ENCODE measurements at places on chromosomes 3 and 15.

DNA sequence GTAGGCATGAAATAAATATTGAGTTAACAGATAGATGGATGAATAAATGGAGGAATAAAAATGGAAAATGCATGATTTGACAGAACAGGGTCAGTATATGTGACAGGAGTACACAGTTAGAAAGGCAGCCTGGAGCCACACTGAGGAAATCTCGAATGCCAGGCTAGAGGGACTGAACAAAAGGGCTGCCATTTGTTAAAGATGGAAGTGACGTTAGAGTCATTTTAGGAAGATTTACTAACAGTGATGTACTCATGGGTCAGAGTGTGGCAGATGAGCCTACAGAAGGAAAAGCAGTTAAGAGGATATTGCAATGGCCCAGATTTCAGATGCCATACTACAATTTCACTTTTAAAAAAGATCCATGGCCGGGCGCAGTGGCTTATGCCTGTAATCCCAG lies 7.4 kb upstream of the TMPRSS7 start:
- no peak for DNase-seq

- DNase-seq, result no peak
These were observed 158.4 kb downstream of the FHIT start for GRCh38 chr3:61092870-61093269.

DNA sequence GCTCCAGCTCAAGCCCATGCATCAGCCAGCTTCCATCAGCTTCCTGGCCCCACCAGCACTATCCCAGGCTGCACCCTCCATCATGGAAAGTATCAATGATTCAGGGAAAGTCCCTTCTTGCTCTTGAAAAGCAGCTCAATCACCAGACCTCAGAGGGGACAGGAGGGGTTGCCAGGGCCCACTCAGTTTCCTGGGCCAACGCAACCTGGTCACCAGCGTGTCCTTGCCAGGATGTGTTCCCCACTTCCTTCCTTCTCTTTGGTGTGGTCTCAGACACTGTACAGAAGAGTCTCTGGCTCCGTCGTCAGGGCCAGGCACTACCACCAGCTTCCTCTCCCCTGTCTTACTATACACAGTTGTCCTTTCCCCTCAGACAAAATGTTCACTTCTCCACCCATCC lies 3.0 kb downstream of the HDC start:
- DNase-seq, result no peak

GRCh38 chr15:85667491-85668424 lies 127.0 kb downstream of the KLHL25 start:
- DNase-seq, result no peak

DNA sequence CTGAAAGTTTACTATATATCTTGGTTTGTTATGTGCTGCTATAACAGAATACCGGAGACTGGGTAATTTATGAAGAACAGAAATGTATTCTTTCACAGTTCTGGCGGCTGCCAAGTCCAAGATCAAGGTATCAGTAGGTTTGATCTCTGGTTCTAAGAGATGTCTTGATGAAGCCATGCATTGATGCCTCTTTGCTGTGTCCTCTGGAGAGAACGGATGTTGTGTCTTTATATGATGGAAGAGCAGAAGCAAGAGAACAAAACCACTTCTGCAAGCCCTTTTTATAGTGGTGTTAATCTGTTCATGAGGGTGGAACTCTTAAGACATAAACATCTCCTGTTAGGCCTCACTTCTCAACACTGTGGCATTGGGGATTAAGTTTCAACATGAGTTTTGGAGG lies 62.7 kb downstream of the TCF12 start:
- no peak for DNase-seq

DNA sequence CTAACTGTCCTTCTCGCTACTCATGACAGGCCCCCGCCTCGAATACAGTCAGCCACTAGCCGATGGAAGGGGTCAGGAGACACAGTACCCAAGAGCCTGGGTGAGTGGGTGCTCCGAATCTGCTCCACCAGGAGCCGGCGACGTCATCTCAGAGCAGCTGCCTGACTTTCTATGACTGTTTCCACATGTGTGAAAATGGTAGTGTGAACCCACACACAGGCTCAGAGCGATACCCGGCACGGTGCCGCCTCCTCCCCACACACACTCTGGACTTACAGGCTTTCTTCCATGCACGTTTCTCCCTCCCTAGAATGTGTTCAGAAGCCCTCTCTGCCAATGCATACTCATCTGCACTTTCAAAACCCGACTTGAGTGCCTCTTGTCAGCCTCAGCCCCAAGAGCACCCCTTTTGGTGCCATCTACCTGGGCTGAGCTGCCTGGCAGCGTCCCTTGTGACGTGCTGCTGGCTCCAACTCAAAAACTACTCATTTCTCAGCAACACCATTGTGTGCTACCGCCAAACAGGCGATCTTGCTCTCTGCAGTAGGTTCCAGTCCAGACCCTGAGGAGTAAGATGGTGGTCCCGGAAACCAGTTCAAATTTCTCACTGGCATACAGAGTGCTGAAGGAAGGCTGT lies 29.7 kb downstream of the VGLL4 start:
- no peak for DNase-seq

DNA sequence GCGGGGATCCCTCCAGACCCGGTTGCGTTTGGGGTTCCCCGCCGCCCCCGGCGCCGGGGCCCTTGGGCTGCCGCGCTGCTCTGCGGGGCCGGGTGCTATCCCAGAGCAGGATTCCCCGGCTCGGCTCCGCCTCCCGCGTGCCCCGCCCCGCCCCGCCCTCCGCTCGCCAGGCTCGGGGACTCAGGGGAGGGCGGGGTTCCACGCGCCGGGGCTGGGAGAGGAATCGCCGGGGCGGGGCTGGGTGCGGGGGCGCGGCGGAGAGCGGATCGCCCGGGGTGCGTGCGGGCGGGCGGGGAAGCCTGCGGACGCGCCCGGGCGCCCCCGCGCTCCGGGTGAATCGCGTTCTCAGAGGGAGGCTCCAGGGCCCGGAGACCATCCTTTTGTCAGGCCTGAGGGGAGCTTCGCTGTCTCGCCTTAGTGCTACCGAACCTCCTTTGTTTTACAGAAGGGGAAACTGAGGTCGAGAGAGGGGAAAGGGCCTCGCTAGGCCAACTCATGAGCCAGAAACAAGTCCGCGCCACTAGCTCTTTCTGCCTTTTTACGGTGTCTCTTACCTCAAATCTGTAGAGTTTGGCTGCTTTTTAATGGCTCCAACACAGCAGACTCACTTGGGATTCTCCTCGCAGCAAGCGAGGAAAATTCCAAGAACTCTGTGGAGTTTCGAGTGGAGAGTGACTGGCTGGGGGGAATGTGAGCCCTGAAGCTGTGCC lies at the start of gene TMEM158:
Gene TMEM158, minus strand, starts transcription at position 82 of the 710 bp plus-strand sequence. CDS start 260 bp downstream, outside the sequence.
- peak; percentile 79 for DNase-seq

GRCh38 chr3:52333869-52334557 lies 17.9 kb downstream of the DNAH1 start:
- DNase-seq, result no peak

GRCh38 chr3:178083906-178084866 lies 452.1 kb upstream of the KCNMB2 start:
- DNase-seq, result no peak

DNA sequence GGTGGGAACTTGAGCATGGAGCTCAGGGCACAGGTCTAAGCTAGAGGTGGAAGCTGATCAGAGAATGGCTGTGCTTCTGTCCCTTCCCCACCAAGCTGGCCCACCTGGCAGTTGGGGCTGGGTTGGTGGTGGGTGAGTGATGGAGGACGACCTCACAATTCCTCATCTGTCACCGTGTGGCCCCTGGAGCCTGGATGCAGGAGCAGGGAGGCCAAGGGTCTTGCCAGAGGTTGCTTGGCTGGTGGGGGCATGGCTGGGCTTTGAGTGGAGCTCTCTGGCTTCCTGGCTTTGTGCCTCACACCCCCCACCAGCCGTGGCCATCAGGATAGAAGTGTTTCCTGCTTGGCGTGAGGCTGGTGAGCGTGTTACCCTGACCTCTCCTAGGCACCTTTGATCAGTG lies 36.0 kb downstream of the FBLN2 start:
- DNase-seq, result peak; percentile 5

DNA sequence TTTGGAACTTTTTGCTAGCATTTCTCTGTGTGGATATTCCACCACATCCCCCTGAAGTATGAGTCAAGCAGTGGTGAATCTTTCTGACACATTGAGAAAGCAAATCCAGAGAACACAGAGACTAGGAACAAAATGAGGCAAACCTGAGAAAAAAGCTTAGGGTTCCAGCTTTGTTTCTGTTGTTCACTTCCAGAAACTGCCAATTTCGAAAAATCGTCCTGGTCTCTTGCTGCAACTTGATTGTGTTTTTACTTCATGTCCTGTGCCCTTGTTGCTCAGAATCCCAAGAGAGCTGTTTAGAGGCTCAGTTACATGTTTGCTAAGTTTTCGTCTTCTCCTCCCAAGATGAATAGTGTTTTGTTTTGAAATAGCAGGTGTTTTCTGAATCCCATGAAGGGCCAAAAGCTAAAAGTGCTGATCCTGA lies 13.7 kb downstream of the MAP2K1 start:
- DNase-seq, result no peak

DNA sequence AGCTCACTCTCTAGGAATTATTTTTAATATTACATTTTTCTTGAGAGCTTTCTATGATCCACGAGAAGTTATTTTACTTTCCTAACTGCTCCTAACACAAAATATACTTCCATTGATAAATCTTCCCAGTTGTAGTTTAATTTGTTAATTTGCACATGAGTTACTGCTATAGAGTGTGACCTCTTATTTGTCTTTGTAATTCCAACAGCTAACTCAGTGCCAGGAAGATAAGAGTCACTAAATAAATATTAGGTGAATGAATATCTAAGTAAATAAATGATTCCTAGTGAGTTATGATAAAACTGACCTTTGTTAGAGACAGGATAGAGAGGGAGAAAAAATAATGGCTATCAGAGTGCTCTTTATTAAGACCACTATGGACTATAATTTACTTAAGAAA lies 319.9 kb downstream of the NAALADL2 start:
- no peak for DNase-seq

GRCh38 chr3:141143517-141143916 lies 88.1 kb upstream of the PXYLP1 start:
- no peak for DNase-seq

DNA sequence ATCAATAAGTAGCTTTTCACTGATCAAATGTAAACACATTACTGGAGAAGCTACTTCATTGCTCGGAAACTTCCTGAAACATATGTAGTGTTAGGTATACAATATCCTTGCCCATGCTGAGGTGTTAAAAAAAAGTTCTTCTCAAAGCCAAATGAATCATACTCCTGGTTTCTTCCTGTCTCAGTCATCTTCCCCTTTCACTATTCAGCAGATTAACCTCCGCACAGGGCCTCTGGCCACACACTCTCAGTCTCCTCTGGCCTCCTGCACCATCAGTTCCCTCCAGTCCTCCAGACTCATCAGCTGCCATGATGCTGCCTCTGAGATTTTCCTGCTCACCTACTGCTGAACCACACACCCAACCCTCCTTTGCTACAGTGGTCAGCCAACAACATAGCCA lies 70.5 kb upstream of the BOC start:
- DNase-seq, result no peak

- DNase-seq, result no peak
These were observed 30.1 kb upstream of the KY start for GRCh38 chr3:134680796-134681521.

GRCh38 chr3:123424321-123424998 lies 24.4 kb downstream of the ADCY5 start:
- no peak for DNase-seq

DNA sequence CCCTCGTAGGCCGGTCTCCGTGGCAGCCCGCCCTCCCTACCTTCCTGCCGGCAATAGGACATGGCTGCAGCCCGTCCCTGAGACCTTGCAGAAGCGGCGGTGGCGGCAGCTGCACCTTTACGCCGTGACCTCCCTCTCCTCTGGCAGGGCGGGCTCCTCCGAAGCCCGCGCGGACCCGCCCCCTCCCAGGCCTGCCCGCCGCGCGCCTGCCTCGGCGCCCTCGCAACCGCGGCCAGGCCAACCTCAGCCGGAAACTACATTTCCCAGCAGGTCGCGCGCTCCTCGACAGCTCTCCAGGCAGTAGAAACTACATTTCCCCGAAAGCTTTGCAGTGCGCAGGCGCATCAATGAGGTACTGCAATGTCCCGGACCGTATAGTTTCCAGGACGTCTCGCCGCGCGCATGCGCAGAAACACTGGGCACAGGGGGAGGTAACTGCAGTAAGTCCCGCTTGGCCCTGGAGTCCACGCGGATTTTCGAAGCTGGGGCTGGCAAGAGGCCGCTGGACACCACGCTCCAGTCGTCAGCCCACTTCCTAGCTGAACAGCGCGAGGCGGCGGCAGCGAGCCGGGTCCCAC lies at the start of the genes CHCHD4 and TMEM43:
Gene CHCHD4, minus strand, starts transcription at position 256 of the 578 bp plus-strand sequence. Its CDS starts 194 bp downstream, at position 62.
Gene TMEM43, plus strand, starts transcription at position 438 of the 578 bp plus-strand sequence. CDS start 142 bp downstream, outside the sequence.
- DNase-seq, result peak; percentile 99

DNA sequence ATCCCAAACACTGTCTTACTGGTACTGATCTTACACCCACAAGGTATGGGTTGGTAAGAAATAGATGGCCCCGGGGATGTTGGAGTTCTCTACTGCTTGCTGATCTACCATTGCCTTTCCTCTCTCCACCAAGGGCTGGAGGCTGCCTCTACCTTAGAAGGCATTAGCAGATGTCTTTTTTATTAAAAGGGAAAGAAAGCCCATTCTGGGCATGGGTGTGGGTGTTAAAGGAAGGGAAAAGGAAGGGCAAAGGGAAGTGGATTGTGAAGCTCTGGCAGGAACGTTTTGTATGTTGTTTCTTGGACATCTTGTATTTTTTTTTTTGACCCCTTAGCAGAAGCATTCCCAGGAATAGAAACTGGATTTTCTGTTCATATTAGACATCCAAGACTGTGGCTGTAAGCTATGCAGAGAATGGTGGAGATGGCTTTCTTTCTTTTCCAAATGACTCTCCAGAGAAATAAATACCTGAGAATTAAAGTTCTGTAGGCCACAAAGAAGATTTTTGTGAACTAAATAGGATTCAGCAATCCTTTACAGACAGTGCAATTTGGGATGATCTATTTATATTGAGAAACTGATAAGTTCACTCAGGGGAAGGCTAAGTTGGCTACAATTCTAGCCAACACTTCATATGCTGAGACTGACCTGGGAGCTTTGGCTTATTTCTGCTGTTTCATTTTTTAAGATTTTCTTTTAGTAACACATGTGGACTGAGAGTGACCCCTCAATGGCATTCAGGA lies 108.8 kb downstream of the TOP2B start:
- DNase-seq, result no peak

GRCh38 chr3:10437995-10438901 lies 67.1 kb downstream of the ATP2B2 start:
- no peak for DNase-seq

GRCh38 chr3:197083486-197083885 lies 53.9 kb upstream of the MELTF start:
- DNase-seq, result no peak

GRCh38 chr3:77859156-77859555 lies 819.3 kb downstream of the ROBO2 start:
- no peak for DNase-seq

GRCh38 chr15:42650208-42651066 lies 75.0 kb downstream of the STARD9 start:
- peak; percentile 53 for DNase-seq

DNA sequence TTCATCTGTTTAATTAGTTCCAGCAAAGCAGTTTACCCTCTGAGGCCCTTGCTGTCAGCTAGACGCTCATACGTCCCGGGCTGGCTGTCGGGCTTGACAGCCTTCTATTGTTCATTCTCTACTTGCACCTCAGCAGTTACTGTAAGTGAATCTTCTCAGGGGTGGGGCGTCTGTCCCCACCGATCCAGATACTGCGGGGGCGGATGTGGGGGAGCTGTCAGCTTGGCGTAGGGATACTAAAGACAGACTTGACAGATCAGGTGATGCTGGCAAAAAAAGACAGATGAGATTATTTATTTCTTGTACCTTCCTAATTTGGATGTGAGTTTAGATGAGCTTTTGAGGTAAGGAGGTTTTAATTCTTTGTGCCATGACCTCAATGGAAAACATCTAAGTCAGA lies 315.3 kb downstream of the NR2F2 start:
- DNase-seq, result no peak

- DNase-seq, result no peak
These were observed 195.9 kb downstream of the SLCO3A1 start for GRCh38 chr15:92049290-92049989.

GRCh38 chr3:159664653-159665052 lies 324.0 kb upstream of the IL12A start:
- DNase-seq, result no peak

Data from WTC11 (cell line).